ENCODE measurements at places on chromosomes 12 and 14. TPM values are rescaled to one million over a fixed set of nuclear protein-coding genes. Genes with fewer than 3 reads are reported as not detected.
A peak's percentile ranks its signal among the peaks of the same experiment; 100 is the strongest.

GRCh38 chr12:10372559-10372958, 17.3 kb downstream of the KLRK1 start:
- DNase-seq, result no peak

- DNase-seq, result no peak
Observed at GRCh38 chr12:86226481-86226880, 29.7 kb downstream of the MGAT4C start.

GRCh38 chr12:120125792-120126634, 9.5 kb upstream of the RAB35 start:
- no peak for DNase-seq

DNA sequence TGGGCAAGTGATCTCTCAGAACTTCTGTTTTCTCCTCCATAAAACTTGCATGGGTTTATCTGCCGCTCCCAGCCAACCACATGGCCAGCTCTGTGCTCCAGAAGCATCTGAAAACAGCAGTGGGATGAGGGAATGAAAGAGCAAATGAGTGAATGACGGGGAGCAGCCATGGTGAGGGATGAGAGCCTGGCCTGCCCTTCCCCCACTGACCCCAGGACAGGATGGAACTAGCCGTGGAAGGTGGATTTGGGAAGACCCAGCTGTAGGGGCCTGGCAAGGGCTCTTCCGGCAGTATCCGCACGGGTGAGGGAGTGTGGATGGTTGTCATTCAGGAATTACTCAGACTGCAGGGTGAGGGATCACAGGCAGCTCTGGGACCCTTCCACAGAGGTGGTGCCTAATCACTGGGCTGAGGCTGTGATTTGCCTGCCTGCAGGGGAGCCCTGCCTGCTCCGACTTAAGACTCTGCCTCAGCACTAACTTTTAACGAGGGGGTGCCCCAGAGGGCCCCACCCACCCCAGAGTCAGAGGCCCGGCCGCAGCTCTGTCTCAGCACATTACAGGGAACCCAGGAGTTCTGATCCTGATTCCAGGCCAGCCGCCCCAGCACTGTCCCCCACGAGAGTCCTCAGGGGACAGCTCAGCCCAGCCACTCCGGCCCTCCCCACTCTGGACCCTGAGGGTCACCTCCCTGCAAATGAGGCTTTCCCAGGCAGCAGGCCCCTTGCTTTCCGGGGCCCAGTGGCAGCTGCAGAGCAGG, 136.8 kb upstream of the C14orf180 start:
- no peak for DNase-seq

DNA sequence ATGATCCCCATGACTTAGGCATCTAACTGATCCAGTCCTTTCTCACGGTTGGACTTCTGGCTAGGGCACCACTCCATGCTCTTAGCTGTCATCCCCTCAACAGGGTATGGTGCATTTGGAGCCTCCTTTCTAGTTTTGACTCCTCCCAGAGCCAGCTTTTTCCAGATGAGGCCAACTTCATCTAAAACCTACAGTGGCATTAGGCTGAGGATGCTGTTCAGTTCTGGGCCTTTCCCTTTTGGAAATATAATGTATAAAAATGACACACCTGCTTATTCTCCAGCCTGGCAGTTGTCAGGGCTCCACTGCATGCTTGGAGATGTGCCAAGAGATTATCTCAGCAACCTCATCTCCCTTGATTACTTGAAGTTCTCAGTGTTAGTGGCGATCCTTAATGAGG, 239.7 kb downstream of the EMP1 start:
- DNase-seq, result no peak

GRCh38 chr14:69325646-69326265, 65.8 kb downstream of the GALNT16 start:
- peak; percentile 62 for DNase-seq

KLRF2 gene
- total RNA-seq, result not detected

All from chondrocyte (in vitro differentiated cells).